ENCODE measurements at places on chromosomes 6 and 20.

- H3K27me3 ChIP-seq, result peaks cover 13% of the 10 kb centered on the region
- H3K36me3 ChIP-seq, result no peaks in the 10 kb centered on the region
- H3K4me1 ChIP-seq, result peaks cover 21% of the 10 kb centered on the region
- H3K27ac ChIP-seq, result no peak overlapping the region
Measured at GRCh38 chr6:32107406-32107805, 1.7 kb downstream of the TNXB start.

- H3K36me3 ChIP-seq, result peaks cover 4% of the 10 kb centered on the region
- H3K4me3 ChIP-seq, result no peak overlapping the region
Measured at GRCh38 chr6:27651371-27651732, 178.4 kb upstream of the ZNF184 start.

- peaks cover 2% of the 10 kb centered on the region for H3K36me3 ChIP-seq
- no peak overlapping the region for H3K4me3 ChIP-seq
- H3K27ac ChIP-seq, result no peak overlapping the region
- H3K4me1 ChIP-seq, result peaks cover 5% of the 10 kb centered on the region
- no peaks in the 10 kb centered on the region for H3K27me3 ChIP-seq
Measured at GRCh38 chr6:37314487-37315156, 39.2 kb upstream of the RNF8 start.

- peaks cover 41% of the 10 kb centered on the region for H3K36me3 ChIP-seq
- peaks cover 6% of the 10 kb centered on the region for H3K4me1 ChIP-seq
Measured at GRCh38 chr6:38118791-38119365, 299.4 kb downstream of the ZFAND3 start.

DNA sequence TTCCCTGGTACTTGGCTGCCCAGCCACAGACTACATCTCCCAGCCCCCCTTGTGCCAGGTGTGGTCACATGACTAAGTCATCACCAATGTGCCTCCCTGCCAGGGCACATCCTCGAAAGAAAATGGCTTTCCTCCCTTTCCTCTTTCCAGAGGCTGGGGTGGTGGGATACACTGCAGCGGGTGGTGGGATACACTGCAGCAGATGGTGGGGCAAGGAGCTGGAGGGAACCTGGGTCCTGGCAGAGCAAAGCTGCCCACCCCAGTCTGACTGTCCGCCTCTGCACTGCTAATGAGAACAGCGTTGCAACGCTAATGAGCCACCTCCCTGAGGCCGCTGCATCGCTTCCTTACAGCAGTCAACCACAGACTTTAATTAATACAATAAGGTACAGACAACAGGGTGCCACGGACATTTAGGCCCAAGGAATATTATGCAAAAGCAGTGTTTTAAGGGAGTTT is 125.3 kb downstream of the PREX1 start:
- H3K4me3 ChIP-seq, result no peak overlapping the region
- peaks cover 53% of the 10 kb centered on the region for H3K36me3 ChIP-seq
- peak overlapping the region; percentile 22 for H3K27ac ChIP-seq
- H3K4me1 ChIP-seq, result peaks cover 34% of the 10 kb centered on the region
- no peak for DNase-seq

DNA sequence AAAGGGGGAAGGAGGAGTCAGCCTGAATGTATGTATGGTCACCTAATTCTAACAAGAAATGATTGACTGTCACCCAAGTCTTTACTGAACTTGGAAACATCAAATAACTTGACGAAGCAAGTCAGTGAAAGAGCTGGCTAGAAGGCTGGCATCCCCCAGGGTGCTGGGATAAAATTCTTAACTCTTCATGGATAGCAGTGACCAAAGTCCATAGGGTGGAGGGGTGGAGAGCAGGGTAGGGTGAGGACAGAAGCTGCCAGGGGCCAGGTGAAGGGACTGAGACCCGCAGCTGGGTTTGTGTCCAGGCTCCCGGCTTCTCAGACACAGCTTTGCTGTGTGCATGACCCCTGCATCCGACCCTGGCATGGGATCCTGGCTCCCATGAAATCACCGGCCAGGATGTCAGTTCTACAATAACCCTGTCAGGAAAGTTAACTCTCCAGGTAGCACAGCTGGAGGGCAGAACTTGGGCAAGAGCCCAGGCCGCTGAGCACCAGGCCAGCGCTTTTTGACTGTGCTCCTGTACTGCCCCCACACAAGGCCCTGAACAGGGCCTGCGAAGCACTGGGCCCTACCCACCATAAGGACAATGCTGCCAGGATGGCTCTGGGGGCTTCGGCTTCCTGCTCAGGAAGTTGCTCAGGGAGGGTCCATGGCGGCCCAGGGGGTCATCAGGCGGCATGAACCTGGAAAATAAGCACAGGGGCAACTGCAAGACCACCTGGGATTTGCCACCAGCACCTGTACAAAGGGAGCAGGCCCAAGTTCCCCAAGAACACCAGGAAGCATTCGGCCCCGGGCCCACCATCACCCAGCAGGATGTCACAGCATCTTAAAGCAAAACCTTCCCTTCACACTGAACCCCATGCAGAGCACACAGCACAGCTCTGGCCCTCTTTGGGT is 32.5 kb downstream of the ZC3H12D start:
- no peak overlapping the region for H3K4me3 ChIP-seq
- no peaks in the 10 kb centered on the region for H3K27me3 ChIP-seq
- H3K36me3 ChIP-seq, result peaks cover 26% of the 10 kb centered on the region
- DNase-seq, result no peak

GRCh38 chr20:25032065-25032477 is 25.9 kb downstream of the ACSS1 start:
- no peak for DNase-seq
- peaks cover 28% of the 10 kb centered on the region for H3K4me1 ChIP-seq
- H3K27ac ChIP-seq, result no peak overlapping the region
- H3K27me3 ChIP-seq, result no peaks in the 10 kb centered on the region
- H3K4me3 ChIP-seq, result no peak overlapping the region
- H3K36me3 ChIP-seq, result peaks cover 4% of the 10 kb centered on the region

- H3K4me3 ChIP-seq, result no peak overlapping the region
- peaks cover 6% of the 10 kb centered on the region for H3K4me1 ChIP-seq
- peaks cover under 1% of the 10 kb centered on the region for H3K36me3 ChIP-seq
- H3K27me3 ChIP-seq, result peaks cover 16% of the 10 kb centered on the region
- H3K27ac ChIP-seq, result no peak overlapping the region
Measured at GRCh38 chr6:121338366-121338765, 4.1 kb upstream of the TBC1D32 start.

DNA sequence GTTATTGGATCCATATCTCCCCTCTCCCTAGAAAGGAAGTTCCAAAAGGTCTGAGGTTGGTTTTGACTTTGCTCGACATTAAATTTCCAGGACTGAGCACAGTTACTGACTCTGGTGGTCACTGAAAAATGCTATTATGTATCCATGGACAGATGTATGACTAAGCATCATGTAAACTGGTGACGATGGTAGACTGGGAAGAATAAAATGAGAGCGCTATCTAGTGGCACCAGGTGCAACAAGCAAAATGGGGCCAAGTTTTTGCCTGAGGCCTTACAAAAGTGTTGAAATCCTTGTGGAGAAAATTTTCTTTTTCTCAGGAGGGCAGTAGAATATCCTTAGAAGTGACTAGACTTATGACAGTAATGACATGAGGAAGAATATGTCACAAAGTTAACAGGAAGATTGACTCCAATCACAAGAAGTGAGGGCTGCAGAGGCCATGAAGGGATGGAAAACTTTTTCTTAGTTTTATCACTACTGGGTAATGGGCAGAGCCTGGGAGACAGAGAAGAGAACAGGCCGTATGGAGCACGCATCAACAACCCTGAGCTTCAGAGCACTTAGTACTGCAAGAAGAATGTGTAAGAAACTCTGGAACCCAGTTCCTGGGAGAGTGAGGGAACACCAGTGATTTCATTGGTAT is 88.9 kb upstream of the ELOVL5 start:
- H3K27ac ChIP-seq, result no peak overlapping the region
- no peak for DNase-seq
- no peaks in the 10 kb centered on the region for H3K36me3 ChIP-seq

GRCh38 chr20:37845241-37845681 is 57.7 kb upstream of the VSTM2L start:
- H3K4me1 ChIP-seq, result no peaks in the 10 kb centered on the region
- no peak overlapping the region for H3K27ac ChIP-seq
- H3K4me3 ChIP-seq, result no peak overlapping the region
- peaks cover 10% of the 10 kb centered on the region for H3K36me3 ChIP-seq
- DNase-seq, result no peak
- H3K27me3 ChIP-seq, result no peaks in the 10 kb centered on the region

- DNase-seq, result no peak
- H3K4me1 ChIP-seq, result no peaks in the 10 kb centered on the region
- no peaks in the 10 kb centered on the region for H3K27me3 ChIP-seq
- H3K4me3 ChIP-seq, result no peak overlapping the region
Measured at GRCh38 chr6:104796031-104796785, 63.5 kb downstream of the HACE1 start.

DNA sequence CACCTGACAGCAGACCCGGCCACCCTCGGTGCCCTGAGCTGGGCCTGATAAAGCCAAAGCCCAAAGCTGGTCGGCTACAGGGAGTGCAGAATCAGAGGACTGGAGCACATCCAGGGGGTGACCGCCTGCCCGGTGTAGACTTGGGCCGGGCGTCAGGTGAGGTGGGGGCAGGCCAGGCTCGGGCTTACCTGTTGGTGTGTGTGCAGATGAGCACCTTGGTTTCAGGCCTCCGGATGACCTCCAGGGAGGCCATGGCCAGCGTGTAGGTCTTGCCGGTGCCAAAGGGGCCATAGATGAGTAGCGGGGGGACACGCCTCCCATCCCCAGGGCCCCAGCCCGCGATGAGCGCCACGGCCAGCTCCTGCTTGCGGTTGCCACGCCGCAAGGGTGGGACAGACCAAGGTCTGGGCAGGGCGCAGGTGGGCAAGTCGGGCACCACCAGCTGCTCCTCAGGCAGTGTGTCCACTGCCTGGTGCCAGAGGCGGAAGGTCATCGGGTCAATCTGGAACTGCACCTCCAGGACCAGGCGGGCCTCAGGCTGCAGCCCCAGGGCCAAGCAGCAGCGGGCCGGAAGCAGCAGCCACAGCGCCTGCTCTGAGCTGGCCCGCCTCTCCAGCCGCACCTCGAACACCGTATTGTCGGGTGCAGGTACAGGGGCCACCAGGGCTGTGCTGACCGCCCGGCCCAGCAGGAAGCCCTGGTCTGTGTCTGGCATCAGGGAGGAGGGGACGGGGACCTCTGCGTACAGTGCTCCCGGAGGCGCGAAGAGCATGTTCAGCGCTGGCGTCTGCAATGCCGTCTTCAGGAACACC is 5.7 kb downstream of the HELZ2 start:
- peaks cover 17% of the 10 kb centered on the region for H3K4me1 ChIP-seq
- no peaks in the 10 kb centered on the region for H3K36me3 ChIP-seq
- H3K4me3 ChIP-seq, result peak overlapping the region; percentile 59
- H3K27me3 ChIP-seq, result no peaks in the 10 kb centered on the region

DNA sequence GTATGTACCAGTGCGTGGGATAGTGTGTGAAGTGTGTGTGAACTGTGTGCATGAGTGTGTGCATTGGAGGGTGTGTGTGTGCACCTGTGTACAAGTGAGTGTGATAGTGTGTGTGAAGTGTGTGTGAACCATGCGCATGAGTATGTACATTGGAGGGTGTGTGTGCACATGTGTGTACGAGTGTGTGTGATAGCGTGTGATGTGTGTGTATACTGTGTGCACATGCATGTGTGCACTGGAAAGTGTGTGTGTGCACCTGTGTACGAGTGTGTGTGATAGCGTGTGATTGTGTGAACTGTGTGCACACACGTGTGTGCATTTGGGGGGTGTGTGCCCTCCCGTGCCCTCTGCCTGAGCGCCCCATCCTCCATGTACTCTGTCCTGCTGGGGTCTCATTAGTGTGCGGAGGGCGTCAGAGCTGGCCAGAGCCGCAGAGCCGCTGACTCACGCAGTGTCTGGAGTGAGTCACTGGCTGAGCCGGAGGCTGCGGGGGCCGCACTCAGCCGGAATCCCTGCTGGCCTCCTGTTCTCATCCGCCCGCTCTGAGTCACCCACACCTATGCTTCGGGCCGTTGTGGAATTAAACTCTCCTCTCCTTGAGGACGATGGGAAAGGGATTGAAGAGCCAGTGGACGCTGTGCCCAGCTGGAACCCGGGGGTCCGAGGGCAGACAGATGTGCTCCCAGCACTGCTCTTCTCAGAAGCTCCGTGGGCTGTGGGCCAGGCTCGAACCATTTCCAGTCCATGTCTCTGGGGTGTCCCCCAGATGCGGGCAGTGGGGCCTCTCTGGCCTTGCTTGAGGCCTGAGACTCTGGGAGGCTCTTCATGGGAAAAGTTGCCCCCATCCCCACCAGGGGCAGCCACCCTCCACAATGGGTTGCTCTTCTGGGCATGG is 27.3 kb upstream of the STX16 start:
- H3K36me3 ChIP-seq, result no peaks in the 10 kb centered on the region
- H3K4me3 ChIP-seq, result no peak overlapping the region
- no peaks in the 10 kb centered on the region for H3K4me1 ChIP-seq

DNA sequence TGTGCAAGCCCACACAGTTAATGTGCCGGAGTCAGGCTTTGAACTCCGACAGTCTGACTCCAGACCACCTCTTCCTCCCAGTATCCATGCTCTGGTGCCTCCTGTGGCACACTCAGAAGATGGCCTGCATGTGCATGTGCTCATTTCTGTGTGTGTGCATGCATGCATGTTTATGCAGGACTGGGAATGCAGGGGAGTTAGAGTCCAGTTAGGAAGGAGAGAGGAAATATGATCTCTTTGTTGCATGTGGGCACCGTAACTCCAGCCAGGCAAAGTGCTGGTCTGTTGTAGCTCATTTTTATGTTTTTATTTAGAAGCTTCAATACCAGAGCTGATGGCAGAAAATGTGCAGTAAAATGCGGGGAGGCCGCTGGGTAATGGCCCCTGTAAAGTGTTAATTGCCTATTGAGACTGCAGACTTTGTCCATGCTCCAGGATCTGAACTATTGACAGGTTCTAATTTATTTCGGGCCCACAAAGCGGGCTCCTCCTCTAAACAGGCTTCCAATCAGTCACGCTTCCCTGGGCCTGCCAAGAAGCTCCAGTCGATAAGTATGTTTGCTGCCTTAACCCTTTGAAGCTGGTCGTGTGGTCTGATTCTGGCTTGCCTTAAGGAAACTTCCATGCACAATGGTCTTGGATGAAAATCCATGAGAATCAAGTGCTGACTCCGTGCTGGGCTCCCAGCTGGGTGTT is 248.3 kb downstream of the DHX35 start:
- no peak for DNase-seq
- no peak overlapping the region for H3K4me3 ChIP-seq
- H3K27me3 ChIP-seq, result peaks cover 4% of the 10 kb centered on the region
- no peaks in the 10 kb centered on the region for H3K36me3 ChIP-seq

Data from activated naive CD8-positive, alpha-beta T cell treated with anti-CD3 and anti-CD28 coated beads for 36 hours (primary cell).